ENCODE measurements at places on chromosomes 11 and 22.
A peak's percentile ranks its signal among the peaks of the same experiment; 100 is the strongest.

GRCh38 chr11:77497368-77497767 is 23.5 kb upstream of the PAK1 start:
- no peak for DNase-seq

DNA sequence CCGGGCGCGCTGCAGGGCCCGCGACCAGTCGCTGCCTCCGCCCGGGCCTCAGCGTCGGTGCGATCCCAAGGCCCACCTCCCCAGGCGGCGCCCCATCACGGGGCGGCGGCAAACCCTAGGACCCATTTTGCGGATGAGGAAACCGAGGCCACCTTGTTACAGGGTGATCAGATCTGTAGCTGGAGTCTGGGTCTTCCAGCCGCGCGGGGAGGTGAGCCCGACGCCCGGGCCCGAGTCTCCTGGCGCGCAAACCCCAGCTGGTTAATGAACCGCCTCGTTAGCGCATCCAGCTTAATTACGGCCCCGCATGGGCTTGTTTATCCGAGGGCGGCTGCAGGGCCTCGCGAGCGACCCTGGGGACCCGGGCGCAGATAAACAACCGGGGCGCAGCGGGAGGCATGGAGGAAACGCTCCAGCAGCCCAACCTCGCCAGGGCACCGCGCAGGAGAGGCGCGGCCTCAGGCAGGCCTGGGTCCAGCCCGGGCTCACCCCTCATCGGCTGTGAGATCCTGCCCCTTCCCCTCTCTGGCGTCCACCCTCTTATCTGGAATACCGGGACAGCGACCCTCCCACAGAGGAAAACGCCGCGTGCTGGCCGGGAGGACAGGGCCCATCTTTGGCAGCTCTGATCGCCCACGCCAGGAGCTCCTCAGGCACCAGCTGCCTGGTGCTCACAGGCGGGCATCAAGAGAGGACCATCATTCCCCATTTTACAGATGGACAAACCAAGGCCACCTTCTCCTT is 14.7 kb downstream of the OTUB1 start:
- no peak for DNase-seq

- no peak for DNase-seq
These were observed 5.7 kb upstream of the KIRREL3 start for GRCh38 chr11:127006311-127006710.

DNA sequence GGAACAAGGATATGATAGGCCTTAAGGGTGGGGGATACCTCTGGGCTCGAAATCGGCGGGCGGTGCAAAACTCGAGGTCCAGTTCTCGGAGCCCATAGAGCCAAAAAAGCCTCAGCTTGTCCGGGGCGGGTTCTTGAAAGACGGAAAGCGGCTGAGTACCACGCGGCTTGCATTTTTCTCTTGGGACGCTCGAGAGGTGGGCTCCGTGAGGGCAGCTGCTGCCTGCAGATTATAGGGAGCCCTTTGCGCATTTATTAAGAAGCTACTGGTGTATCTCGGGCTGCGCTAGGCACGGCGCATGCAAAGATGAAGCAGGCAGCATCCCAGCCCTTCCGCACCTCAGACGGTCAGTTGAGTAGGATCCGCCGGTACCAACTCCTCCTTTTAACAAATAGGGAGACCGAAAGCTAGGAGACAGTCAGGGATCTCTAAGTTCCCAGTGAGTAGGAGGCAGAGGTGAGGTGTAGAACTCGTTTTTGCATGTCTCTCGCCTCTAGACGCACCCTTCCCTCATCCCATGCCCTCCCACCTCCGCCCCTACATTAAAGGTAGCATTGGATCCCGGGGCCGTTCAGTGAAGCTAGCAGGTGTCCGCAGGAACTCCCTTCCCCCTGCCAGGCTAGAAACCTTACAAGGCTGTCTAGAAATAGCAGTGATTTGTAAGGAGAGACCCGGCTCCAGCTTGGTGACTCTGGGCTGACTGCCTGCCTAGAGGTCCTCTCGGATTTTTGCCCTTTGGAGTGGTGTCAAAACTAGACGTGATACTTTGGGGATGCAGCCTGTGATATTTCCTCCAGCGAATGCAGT is 768 bp downstream of the LDHA start:
- peak; percentile 38 for DNase-seq

- no peak for DNase-seq
These were observed 1.4 kb upstream of the SOX6 start for GRCh38 chr11:16357775-16358174.

DNA sequence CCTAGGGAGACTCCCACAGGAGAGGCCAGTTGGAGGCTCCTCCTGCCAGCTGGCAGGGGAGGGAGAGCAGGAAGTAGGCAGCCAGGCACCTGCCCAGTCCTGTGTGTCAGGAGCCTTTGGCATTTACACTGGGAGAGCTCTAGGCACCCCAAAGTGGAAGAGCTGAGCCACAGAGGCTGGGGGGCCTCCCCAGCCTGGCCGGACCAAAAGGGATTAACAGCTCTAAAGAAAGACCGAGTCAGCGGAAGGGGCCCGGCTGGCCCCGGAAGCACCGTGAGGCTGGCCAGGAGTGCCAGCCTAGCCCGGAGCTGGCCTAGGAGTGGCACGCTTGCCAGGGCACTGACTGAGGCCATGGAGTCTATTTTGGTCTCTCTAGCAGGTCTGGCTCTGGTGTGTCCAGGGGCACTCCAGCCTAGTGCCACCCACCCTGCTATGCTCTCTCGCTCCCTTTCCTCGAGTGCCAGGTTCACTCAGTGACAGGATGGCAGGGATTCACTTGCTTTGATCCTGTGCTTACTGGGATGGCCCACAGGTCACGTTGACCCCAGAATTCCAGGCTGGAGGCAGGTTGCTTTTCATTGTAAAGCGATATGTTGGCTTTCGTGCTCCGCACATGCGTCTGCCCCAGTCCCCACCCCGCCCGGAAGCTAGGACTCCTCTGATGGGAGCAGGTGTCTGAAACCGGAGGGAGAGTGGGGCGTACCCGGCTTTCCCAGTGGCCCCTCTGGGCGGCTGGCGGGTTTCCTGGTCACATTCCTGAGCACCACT is 3.3 kb upstream of the KMT5B start:
- DNase-seq, result no peak

- no peak for DNase-seq
These were observed 24.5 kb upstream of the MMP8 start for GRCh38 chr11:102749101-102749722.

GRCh38 chr11:73121692-73122091 is 20.4 kb downstream of the FCHSD2 start:
- DNase-seq, result no peak

GRCh38 chr11:134685793-134686380 is 273.8 kb upstream of the B3GAT1 start:
- no peak for DNase-seq

DNA sequence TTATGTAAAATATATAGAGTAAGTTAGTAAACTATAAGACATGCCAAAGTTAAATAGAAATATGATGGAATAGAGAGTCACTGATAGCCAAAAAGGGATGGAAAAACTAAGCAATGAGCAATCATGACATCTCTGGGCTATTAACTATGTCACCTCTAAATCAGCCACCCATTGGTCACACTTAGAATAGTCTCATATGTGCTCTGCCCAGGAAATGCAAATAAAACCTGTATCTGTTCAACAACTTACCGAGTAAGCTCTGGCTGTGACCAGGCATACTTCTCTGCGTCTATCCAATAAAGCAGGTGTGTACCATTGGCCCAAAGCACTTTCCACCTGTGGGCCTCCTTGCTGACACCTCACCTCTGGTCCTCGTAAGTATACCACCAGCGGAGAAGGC is 1.6 kb upstream of the ARL14EP start:
- DNase-seq, result no peak

- DNase-seq, result no peak
These were observed 19.1 kb downstream of the LRP5 start for GRCh38 chr11:68331338-68331947.

DNA sequence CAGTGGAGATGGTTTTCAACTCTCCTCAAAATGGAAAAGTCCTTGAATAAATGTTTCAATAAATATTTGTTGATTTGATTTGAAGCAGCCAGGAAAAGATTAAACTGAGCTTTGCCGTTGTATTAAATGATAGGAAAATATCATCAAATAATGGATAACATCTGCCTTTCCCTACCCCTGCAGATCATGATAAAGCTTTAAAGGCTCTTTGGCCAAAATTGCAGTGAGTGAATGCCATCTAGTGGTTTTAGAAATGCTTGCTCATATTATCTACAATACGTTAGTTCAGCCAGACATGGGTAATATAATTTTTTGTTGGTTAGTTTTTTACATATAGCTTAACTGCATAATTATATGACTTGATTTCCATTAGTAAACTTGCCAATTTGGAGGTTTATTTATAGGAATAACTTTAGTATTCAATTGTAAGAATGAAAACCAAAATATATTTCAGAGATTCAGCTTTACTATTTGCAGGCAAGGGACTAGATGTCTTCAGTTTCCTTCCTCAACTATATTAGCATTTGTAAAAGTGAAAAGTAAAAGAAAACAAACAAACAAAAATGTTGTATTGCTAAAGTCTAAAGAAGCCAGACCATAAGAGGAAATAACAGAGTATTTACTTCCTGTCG is 159.2 kb downstream of the MSANTD4 start:
- no peak for DNase-seq

DNA sequence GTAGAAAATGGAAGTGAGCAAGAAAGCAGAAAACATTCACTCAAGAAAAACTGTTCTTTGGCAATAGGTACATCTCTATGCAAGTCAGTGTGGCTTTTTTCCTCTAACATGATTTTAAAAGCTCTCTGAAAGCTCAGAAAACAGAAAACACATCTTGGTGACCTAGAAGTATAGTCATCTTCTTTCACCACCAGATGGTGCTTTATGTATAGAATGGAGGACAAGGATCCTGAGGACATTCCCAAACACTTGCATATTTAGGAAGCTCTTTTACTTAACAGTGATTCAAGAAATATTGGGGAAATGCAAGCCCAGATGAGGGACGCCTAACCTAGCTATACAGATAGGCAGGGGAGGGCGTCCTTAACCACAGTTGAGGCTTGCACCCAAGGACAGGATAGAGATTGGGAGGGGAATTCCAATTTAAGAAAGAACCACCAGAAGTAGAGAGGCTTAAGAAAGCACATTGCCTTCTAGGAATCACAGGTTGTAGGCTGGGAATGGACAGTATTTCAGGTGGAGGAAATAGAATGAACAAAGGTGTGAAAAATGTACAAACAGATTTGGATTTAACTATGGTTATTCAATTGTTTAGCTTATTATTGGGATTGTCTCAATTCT is 13.8 kb upstream of the CCDC81 start:
- no peak for DNase-seq

- no peak for DNase-seq
These were observed at the start of gene ACCSL for GRCh38 chr11:44047931-44048431. Gene ACCSL (plus strand): TSS chr11:44047981. CDS start chr11:44048037, 56 bp downstream.

DNA sequence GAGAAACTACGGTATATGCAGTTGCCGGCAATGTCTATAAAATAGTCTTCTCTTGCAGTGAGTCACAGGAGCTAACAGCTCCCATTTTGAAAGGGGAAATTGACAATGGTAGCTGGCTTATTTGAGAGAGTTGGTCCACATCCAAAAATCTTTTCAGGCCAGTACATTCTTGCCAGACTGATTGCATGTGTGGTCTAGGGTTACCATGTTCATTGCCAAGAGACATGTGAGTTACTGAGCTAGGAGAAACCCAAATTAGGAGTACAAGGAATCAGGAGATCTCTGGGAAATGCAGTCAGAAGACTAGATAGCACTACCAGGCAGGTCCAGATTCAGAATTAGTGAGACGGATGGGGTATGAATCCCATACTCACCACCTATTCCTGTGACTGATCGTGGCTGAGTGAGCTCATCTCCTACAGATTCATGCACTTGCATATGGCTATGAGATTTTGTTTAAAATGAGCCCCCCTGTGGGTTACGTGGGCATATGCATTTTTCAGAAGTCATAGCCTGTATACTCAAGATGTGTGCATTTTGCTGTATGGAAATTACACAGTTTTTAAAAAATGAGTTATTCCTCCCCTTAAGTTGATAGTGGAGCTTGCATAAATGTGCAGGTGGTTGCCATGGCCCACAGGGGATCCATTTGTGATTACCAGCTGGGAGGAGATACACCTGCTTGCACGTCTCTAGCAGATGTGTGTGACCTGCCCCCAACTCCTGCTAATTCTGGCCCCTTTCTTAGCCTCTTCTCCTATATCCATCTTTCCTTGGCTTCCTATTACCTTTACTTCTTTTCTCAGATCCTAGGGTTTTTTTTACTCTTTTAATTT is 102.7 kb downstream of the COMMD9 start:
- no peak for DNase-seq

DNA sequence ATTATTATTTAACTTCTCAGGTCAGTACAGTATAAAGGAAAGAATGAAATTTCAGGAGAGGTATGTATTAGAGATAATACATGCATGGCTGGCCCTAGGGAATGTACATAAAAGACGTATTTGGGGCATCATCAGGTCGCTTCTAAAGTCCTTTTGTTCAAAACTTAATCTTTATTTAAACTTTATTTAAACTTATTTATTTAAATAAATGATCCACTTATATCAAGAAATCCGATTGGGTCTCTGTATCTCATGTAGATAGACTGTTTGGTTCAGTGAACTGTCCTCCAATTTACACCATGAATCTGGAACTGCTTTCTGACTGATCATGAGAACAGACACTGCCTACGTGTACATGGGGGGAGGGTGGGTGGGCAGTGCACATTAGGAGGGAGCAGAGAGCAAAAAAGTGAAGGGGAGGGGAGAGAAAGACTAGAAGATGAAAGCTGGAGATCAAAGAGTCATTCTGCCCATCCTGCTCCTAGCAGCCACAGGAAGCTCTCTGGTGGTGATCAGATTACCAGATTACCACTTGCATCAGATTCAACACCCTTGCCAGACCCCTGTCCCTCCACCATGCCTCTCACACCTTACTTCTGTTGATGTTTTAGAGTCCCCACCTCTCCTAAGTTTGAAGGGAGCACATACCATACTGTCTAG is 92.1 kb upstream of the MTMR2 start:
- DNase-seq, result peak; percentile 21

DNA sequence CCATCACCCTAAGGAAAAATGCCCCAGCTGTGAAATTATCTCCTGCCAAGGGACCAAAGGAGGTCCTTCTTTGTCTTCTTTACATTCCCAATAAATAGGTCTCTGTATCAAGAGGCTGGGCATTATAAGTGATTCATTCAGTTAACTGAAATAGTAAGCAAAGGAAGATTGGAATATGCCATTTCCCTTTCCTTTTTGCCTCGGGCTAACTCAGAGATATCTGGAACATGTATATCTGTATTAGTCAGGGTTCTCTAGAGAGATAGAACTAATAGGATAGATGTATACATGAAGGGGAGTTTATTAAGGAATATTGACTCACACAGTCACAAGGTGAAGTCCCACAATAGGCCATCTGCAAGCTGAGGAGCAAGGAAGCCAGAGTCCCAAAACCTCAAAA is 15.3 kb upstream of the CWF19L2 start:
- DNase-seq, result no peak

GRCh38 chr11:48017105-48017830 is 36.9 kb downstream of the PTPRJ start:
- DNase-seq, result no peak

- DNase-seq, result no peak
These were observed 450.5 kb upstream of the DDI1 start for GRCh38 chr11:103585911-103586310.

Measured in stimulated activated CD4-positive, alpha-beta T cell treated with anti-CD3 and anti-CD28 coated beads, Interleukin-2, amount 100 ng/mL, for 24 hours (primary cell).